Fibroblast of skin of left quadriceps (primary cell): ENCODE measurements at places on chromosomes 11 and 22.

DNA sequence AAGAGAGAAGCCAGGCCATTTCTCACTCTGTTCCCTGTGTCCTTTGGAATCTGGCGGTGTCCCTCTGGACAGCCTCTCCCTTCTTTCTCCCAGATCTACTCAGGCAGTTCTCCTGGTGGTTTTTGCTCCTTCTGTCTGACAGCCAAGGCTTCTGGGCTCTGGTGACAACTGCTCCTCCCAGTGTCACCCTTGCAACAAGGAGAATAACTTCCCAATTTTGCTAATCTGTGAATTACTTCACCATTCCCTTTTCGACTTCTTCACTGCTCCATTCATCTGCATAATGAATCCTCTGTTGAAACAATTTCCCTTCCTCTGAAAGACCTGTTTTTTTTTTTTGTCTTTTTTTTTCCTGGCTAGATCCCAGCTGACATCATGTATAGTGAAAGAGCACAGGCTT lies 56.3 kb upstream of the PDE3B start:
- DNase-seq: no peak

GRCh38 chr11:113332023-113332422 lies 17.6 kb downstream of the TTC12 start:
- peak; percentile 8 for DNase-seq

GRCh38 chr11:73428699-73429098 lies 52.5 kb downstream of the RELT start:
- DNase-seq: no peak

- no peak for DNase-seq
Measured at GRCh38 chr11:124605719-124606118, 5.5 kb upstream of the PANX3 start.

DNA sequence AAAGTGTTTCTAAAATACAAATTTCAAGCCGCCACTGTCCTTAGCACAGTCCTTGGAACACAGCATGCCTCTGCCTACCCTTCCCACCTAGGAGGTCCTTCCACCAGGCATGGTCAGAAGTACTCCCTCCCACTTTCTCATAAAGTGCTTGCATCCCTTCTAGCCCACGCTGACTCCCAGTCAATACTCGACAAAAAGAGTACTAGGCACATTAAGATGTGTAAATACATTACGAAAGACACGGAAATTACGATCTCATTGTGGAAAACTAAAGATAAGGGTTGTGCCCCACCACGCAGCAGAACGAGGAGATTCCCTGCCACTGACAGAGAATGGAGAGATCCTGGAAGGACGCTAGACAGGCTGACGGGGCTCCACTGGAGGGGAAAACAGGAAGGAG lies 13.5 kb downstream of the CHKA start:
- no peak for DNase-seq

GRCh38 chr11:47899801-47900200 lies 51.7 kb upstream of the NUP160 start:
- no peak for DNase-seq

DNA sequence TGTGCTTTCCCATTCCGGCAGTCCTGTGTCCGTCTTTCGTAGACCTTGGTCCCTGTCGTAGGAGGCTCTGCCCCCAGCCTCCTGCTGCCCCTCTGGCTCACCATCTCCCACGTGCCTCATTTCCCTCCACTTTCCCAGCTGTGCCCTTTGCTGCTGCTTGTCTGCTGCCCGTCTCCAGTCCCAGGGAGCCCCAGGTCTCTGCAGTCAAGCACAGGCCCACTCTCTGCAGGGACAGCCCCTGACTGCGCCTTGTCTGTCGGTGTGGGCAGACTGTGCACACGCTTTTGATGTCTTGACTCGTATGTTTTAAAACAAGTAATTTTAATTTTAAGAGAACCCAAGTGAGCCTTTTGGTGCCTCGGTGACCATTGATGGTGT lies 12.4 kb downstream of the DGCR8 start:
- no peak for DNase-seq

DNA sequence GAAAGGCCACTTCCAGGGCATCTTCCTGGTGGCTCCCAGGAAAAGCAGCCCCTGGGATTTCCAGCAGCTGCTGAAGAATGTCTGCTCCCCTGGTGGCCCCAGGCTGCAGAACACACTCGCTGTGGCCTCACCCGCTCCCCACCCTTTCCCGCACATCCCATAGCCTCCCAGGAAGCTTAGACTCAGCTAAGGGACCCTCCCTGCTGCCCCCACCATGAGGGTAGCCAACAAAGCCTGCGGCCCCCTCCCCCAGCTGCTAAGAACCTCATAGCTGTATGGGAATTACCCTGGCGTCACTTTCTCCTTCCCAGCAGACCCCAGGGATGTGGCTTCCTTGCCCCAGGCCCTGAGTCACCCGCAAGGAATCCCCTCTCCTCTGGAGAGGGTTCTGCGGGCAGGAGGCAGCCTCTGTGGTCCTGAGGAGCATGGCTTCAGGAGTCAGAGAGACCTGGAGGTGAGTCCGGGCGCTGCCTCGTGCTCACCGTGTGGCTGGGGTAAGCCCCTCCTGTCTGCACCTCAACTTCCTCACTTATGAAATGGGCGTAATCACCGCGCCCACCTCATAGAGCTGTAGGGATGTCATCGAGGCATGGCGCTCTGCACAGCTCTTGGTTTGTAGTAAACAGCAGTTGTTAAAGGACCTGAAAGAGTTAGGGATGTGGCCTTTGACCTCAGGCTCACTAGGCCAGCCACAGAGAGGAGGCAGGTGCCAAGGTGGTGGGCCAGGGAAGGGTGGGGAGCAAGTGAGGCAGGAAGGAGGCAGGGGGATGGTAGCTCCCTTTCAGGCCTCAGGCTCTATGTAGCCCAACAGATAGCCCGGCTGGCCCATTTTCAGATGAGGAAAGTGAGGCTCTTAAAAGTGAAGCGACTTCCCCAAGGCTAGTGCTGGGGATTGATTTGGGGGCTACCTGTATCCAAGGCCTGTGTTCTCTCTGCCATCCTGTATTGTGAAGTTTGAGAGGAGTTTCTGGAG lies 71.2 kb downstream of the LRRC32 start:
- DNase-seq: peak; percentile 45

- DNase-seq: no peak
Measured at GRCh38 chr11:35227576-35228327, 88.8 kb downstream of the CD44 start.

- no peak for DNase-seq
Measured at GRCh38 chr11:17543574-17544180, 539 bp downstream of the USH1C start.

DNA sequence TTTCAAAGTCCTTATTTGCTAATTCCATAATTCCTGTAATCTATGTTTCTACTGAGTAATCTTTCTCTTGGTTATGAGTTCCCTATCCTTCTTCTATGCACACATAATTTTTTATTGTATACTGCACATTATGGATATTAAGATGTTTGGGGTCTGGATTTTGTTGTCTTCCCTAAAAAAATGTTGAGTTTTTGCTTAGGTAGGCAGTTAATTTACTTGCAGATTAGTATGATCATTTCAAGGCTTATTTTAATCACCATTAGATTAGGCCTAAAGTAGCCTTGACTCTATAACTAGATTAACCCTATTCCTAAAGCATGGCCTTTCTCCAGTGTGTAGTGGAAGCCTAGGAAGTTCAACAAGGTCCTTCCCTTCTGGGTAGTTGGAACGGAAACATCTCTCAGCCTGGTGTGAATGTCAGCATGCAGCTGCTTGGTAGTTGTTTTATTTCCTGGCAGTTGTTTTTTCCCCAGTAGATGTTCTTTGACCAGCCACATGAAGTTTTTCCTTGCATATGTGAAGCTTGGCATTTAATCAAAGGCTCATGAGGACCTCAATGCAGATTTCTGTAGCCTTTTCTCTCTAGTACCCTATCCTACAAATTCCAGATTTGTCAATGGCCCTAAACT lies 419.3 kb upstream of the NARS2 start:
- no peak for DNase-seq
